ENCODE measurements at places on chromosomes 2 and 18. TPM values are rescaled to one million over a fixed set of nuclear protein-coding genes. Genes with fewer than 3 reads are reported as not detected.
A peak's percentile ranks its signal among the peaks of the same experiment; 100 is the strongest.

DNA sequence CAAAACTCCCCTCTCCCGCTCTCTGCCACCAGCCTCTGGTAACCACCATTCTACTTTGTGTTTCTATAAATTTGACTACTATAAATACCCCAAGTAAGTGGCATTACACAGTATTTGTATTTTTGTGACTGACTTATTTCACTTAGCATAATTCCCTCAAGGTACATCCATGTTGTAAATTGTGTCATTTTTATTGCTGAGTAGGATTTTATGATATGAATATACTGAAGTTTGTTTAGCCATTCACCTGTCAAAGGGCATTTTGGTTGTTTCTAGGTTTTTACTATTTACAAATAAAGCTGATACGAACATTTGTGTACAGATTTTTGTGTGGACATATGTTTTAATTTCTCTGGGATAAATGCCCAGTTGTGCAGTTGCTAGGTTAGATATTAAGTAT is 174.0 kb upstream of the MMADHC start:
- H3K36me3 ChIP-seq, result no peaks in the 10 kb centered on the region
- H3K4me3 ChIP-seq, result no peak overlapping the region
- H3K27ac ChIP-seq, result no peak overlapping the region
- no peaks in the 10 kb centered on the region for H3K4me1 ChIP-seq

DNA sequence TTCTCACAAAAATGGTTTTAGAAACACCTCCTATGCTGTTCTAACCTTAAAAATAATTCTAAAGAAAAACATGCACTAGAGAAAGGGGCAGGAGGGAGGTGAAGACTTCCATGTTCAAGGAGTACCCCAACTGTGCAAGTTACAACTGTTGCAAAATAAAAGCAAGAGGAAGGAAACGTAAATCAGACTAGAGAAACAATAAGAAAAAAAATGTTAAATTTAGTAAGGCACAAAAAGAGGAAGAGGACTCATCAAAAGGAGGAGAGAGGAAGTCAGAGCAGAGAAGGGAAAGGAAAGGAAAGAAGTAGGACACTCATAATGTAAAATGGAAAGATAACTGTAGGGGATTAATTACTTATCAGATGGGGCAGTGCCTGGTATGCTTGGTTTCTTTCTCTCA is 34.1 kb downstream of the RAPH1 start:
- peaks cover 15% of the 10 kb centered on the region for H3K36me3 ChIP-seq
- H3K4me1 ChIP-seq, result peaks cover 24% of the 10 kb centered on the region
- DNase-seq, result no peak
- H3K4me3 ChIP-seq, result no peak overlapping the region
- H3K27ac ChIP-seq, result peak overlapping the region; percentile 62

The SGPP2 gene
- total RNA-seq, result not detected

DNA sequence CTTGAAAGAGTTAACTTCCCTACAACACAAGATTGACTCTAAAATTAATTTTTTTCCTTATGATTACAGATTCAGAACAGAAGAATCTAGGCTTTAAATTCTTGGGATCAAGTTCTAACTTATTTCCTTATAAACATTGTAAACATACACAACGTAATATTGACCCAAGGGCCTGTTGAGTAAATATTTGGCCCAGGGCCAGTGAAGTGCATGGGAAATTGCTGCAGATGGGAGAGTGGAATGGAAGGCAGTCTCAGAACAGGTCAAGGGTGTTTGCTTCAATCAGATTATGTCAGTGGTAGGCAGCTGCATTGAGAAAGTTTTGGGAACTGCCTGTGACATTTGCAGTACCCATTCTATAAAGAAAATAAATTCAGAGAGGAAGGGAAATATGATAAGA is 137.6 kb downstream of the MYO1B start:
- H3K27ac ChIP-seq, result no peak overlapping the region
- peaks cover 24% of the 10 kb centered on the region for H3K4me1 ChIP-seq
- DNase-seq, result no peak
- H3K27me3 ChIP-seq, result no peaks in the 10 kb centered on the region

The EFEMP1 gene
- total RNA-seq, result 2.3 TPM

The OR6B2 gene
- 0.23 TPM for total RNA-seq

GRCh38 chr2:228709788-228710371 is 528.4 kb upstream of the SPHKAP start:
- H3K27ac ChIP-seq, result no peak overlapping the region
- H3K4me3 ChIP-seq, result no peak overlapping the region
- peaks cover 2% of the 10 kb centered on the region for H3K27me3 ChIP-seq

DNA sequence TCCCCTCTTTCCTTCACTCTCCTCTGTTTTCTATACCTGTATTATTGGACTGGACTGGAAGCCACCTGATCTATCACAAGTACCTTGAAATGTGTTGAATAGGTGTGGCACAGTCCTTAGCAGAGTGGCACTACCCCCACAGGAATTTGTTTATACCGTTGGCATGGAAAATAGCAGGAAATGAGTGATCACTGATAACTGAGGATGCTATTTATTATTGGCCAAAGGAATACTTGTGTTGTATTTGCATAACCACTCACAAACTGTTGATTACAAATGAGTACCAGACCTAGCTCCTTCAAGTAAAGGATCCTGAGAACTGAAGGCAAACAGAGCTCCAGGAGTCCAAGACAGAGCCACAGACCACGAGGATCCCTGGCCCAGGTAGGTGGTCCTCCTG is at the start of gene IL37:
IL37 (plus strand) TSS at position 301 of the 400 bp plus-strand sequence. CDS start 1,848 bp downstream, outside the sequence.
- H3K4me1 ChIP-seq, result no peaks in the 10 kb centered on the region
- H3K36me3 ChIP-seq, result no peaks in the 10 kb centered on the region
- H3K4me3 ChIP-seq, result no peak within 1 kb of the TSS
- H3K27ac ChIP-seq, result no peak within 1 kb of the TSS
- no peak for DNase-seq
- H3K27me3 ChIP-seq, result peaks cover 1% of the 10 kb centered on the region

All from endothelial cell (in vitro differentiated cells).